ENCODE measurements at places on chromosomes 6 and 20. TPM values are rescaled to one million over a fixed set of nuclear protein-coding genes. Genes with fewer than 3 reads are reported as not detected.
A peak's percentile ranks its signal among the peaks of the same experiment; 100 is the strongest.

GRCh38 chr6:131728296-131728939 is 17.6 kb upstream of the CTAGE9 start:
- H3K36me3 ChIP-seq: no peaks in the 10 kb centered on the region
- H3K27me3 ChIP-seq: no peaks in the 10 kb centered on the region
- H3K4me3 ChIP-seq: no peak overlapping the region
- no peak overlapping the region for H3K27ac ChIP-seq

SIRPA gene
- 3.0 TPM for total RNA-seq

DNA sequence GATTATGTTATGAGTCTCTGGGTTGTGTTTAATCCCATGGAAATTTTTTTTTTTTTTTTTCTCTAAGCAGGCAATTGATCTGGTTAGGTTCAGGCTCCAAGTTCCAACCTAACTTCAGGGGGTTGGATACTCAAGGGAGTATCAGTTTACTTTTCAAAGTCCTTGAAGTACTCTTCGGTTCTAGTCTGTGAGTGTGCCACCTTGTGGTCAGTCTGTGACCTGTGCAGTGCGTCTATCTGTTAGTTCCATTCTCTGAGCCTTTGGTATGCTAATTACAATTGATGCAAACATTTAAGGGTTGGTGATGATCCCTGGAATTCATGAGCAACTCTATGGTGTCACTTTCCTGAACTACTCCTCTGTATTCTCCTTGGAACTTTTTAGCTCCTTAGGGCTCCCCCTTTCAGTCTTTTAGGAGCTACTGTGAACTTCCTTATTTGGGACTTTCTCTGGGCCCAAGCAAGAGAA is 342.0 kb downstream of the SOX4 start:
- DNase-seq: no peak
- no peaks in the 10 kb centered on the region for H3K4me1 ChIP-seq
- no peak overlapping the region for H3K4me3 ChIP-seq
- H3K36me3 ChIP-seq: peaks cover 31% of the 10 kb centered on the region

CLPSL1 gene
- total RNA-seq: not detected

DNA sequence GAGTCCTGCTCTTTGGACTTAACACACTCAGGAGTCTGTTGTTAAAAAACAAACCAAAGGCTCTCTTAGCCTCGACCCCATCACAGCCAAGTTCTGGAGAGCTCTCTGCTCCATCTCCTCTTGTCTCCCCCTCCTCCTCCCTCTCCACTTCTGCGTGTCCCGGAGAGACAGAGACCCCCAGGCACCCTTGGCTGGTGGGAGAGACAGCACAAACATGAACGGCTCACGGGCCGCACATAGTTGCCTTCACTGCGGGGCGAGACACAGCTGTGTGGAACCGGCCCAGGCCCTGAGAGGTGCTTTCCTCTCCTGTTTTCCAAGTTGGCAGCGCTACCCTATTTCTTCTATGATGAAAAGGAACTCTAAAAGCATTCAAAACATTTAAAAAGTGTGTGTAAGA is 23.3 kb upstream of the MYT1 start:
- no peak overlapping the region for H3K4me3 ChIP-seq
- H3K27ac ChIP-seq: no peak overlapping the region
- no peaks in the 10 kb centered on the region for H3K36me3 ChIP-seq

EDN3 gene
- 1.1 TPM for total RNA-seq

- no peak overlapping the region for H3K27ac ChIP-seq
- no peaks in the 10 kb centered on the region for H3K4me1 ChIP-seq
- no peak for DNase-seq
- peaks cover 8% of the 10 kb centered on the region for H3K27me3 ChIP-seq
- H3K4me3 ChIP-seq: no peak overlapping the region
- H3K36me3 ChIP-seq: no peaks in the 10 kb centered on the region
Measured at GRCh38 chr20:36392989-36393388, 86.8 kb downstream of the DLGAP4 start.

PRKN gene
- 0.71 TPM for total RNA-seq

GRCh38 chr6:27650620-27651370 is 177.9 kb upstream of the ZNF184 start:
- H3K27ac ChIP-seq: no peak overlapping the region
- no peak for DNase-seq
- no peaks in the 10 kb centered on the region for H3K4me1 ChIP-seq
- peaks cover 5% of the 10 kb centered on the region for H3K27me3 ChIP-seq
- no peaks in the 10 kb centered on the region for H3K36me3 ChIP-seq
- H3K4me3 ChIP-seq: no peak overlapping the region

GRCh38 chr20:14848806-14849205 is 511.4 kb upstream of the FLRT3 start:
- H3K4me3 ChIP-seq: no peak overlapping the region
- H3K27me3 ChIP-seq: no peaks in the 10 kb centered on the region
- no peaks in the 10 kb centered on the region for H3K4me1 ChIP-seq
- no peak for DNase-seq
- H3K27ac ChIP-seq: no peak overlapping the region
- no peaks in the 10 kb centered on the region for H3K36me3 ChIP-seq

GRCh38 chr20:43691928-43692524 is 25.1 kb downstream of the MYBL2 start:
- no peaks in the 10 kb centered on the region for H3K27me3 ChIP-seq
- H3K36me3 ChIP-seq: peaks cover 22% of the 10 kb centered on the region
- H3K4me3 ChIP-seq: no peak overlapping the region
- no peak overlapping the region for H3K27ac ChIP-seq
- DNase-seq: peak; percentile 59
- H3K4me1 ChIP-seq: no peaks in the 10 kb centered on the region

DNA sequence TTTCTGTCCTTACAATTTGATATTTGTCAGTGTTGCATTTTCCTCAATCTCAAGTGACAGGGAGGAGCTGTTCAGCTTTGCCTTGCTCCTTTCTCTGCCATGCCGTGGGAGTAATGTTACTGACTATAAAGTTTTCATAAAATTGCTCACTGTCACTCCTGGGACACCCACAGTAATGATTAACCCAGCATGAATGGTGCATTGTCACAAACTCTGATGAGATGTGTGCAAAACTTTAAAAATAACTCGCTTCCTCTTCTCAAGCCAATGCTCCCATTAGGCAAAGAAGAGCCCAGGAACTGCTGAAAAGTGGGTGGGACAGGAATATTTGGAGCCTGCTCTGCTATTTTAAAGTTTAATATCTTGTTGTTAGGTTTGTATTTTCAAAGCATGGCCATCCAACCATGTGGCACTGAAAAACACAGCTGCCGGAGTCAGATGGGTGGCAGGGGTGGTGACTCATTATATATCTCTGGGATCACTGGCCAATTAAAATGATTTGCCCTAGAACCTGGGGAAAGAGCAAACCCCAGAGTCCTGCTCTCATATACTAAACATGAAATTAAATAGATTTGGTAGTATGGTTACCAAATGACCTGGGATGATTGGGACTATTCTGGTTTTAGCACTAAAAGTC is 260.1 kb downstream of the BTBD3 start:
- no peaks in the 10 kb centered on the region for H3K36me3 ChIP-seq
- H3K27me3 ChIP-seq: no peaks in the 10 kb centered on the region
- H3K27ac ChIP-seq: no peak overlapping the region
- H3K4me1 ChIP-seq: no peaks in the 10 kb centered on the region
- H3K4me3 ChIP-seq: no peak overlapping the region

- H3K4me1 ChIP-seq: no peaks in the 10 kb centered on the region
- H3K27ac ChIP-seq: no peak overlapping the region
- H3K36me3 ChIP-seq: no peaks in the 10 kb centered on the region
- DNase-seq: no peak
Measured at GRCh38 chr20:24658920-24659660, 189.7 kb downstream of the SYNDIG1 start.

DNA sequence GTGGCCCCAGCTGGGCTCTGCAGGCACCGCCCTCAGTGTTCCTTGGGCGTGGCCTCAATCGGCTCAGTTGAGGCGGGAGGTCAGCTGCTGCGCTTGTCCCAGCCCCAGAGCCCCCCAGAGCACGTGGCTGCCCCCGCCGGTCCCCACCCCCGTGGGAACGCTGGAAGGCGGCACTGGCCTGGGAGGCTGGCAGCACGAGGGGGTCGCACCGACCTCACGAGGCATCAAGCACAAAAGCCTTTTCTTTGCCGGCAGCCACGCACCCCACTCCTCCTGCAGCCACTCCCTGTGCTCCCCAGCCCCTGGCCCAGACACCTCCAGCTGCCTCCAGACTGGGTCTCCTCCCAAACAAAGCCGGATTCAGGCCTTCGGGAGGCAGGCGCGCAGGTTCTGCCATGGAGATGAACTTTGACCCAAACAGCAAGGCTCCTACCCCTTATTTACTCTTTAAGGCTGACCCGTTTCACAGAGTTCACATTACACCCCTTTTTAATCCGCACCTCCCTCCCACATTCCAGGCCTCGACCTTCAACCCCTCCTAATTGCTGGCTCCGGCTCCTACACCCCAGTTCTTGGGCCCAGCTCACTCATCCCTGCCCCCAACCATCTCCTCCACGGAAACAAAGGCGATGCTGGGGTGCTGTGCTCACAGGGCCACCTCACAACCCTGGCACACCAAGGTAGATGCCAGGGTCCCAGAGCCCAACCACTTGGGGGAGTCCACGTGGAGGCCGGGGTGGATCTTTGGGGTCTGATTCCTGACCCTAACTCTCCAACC is 111.7 kb downstream of the NOL4L start:
- H3K4me1 ChIP-seq: peaks cover 19% of the 10 kb centered on the region
- DNase-seq: no peak
- peaks cover 52% of the 10 kb centered on the region for H3K36me3 ChIP-seq
- no peaks in the 10 kb centered on the region for H3K27me3 ChIP-seq
- H3K4me3 ChIP-seq: no peak overlapping the region

- no peaks in the 10 kb centered on the region for H3K4me1 ChIP-seq
- H3K27ac ChIP-seq: no peak overlapping the region
- H3K27me3 ChIP-seq: peaks cover 82% of the 10 kb centered on the region
- H3K36me3 ChIP-seq: no peaks in the 10 kb centered on the region
- no peak overlapping the region for H3K4me3 ChIP-seq
Measured at GRCh38 chr6:149951626-149952025, 9.8 kb downstream of the ULBP2 start.

- H3K27ac ChIP-seq: no peak overlapping the region
- DNase-seq: no peak
- no peak overlapping the region for H3K4me3 ChIP-seq
- no peaks in the 10 kb centered on the region for H3K27me3 ChIP-seq
- no peaks in the 10 kb centered on the region for H3K4me1 ChIP-seq
Measured at GRCh38 chr6:156583083-156583482, 194.1 kb upstream of the ARID1B start.

DNA sequence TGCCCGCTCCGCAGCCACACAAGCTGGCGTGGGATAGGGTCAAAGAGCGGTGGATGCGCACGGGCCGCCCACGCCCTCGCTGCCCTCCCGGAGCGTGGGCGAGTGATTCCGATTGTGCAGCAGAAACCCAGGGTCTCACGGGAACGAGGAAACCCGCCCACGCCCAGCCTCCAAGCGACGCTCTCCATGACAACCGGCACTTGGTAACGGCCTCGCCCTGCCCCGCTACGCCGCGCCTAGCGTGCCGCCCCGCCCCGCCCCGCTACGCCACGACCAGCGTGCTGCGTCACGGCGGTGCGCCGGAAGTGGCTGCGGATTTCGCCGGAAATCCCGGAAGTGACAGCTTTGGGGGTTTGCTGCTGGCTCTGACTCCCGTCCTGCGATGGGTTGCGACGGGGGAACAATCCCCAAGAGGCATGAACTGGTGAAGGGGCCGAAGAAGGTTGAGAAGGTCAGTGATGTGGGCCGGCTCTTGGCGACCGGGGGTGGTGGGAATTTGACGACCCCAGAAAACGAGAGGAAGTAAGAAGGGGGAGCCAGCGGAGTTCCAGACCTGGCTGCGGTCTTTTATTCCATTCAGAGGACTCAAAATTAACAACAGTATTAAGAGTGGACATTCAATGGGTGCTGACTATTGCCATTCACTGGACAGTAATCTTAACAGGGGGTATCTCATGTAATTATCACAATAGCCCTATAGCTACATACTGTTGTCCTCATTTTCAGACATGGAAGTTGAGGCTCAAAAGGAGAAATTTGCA is at the start of gene RTF2:
Gene RTF2, plus strand, starts transcription at position 312 of the 761 bp plus-strand sequence. Its CDS starts 71 bp downstream, at position 383.
- peak within 1 kb of the TSS; percentile 86 for H3K4me3 ChIP-seq
- H3K4me1 ChIP-seq: peaks cover 11% of the 10 kb centered on the region
- peaks cover 8% of the 10 kb centered on the region for H3K36me3 ChIP-seq
- H3K27ac ChIP-seq: peak within 1 kb of the TSS; percentile 71
- peak; percentile 88 for DNase-seq

MTHFD1L gene
- 13.9 TPM for total RNA-seq

RAET1G gene
- not detected for total RNA-seq

DNA sequence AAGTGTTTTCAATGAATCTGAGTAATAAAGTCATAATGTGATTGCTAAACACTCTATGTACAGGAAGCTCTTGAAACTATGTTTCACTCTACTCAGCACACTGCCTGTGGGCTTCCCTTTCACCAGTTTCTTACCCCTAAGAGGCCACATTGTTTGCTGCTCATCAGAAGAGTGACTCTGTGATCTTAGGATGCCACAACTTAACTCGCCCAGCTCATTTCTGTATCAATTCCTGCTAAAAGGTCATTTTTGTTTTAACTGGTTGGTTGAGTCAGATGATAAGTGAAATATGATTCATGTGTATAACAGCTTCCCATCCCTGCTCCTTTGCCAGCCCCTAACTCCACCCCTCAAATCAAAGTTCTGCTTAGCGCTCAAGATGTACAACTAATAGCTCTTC is 9.8 kb upstream of the NDUFAF4 start:
- H3K4me3 ChIP-seq: no peak overlapping the region
- no peaks in the 10 kb centered on the region for H3K4me1 ChIP-seq
- no peaks in the 10 kb centered on the region for H3K27me3 ChIP-seq
- H3K27ac ChIP-seq: no peak overlapping the region
- no peak for DNase-seq

DNA sequence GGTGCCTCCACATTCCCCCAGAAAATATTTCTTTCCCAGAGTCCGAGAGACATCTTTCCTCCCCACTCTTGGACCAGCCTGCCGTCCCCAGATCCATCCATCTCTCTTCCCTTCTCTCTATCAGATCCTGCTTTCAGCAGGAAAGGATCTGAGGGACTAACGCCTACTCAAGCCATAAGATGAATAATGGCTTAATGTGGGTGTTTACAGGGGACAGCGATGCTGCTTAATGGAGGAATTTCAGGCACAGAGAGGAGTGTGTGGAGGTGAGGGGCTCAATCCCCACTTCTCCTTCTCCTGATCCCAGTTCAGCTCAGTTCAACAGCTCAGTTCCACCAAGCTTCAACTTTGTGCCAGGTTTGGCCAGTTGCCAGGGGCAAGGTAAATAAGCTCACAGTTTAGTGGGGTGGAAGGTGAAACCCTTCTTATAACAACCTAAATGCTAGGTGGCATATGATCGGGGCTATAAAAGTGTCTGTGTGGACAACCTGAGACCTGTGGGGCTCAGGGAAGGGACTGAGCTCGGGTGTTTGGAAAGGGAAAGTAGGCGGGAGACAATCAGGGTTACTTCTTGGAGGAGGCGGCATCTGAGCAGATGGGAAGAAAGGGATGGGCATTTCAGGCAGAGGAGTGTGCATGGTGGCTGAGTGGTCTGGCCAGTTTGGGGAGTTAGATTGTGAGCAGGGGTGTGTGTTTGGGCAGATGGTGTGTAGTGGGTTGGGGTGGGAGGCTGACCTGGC is 55.8 kb downstream of the CDH22 start:
- no peaks in the 10 kb centered on the region for H3K36me3 ChIP-seq
- no peak overlapping the region for H3K4me3 ChIP-seq
- no peak for DNase-seq
- no peak overlapping the region for H3K27ac ChIP-seq

GRCh38 chr6:71335544-71335943 is 46.9 kb downstream of the OGFRL1 start:
- no peak for DNase-seq
- H3K4me1 ChIP-seq: no peaks in the 10 kb centered on the region
- no peaks in the 10 kb centered on the region for H3K27me3 ChIP-seq
- no peak overlapping the region for H3K27ac ChIP-seq
- H3K4me3 ChIP-seq: no peak overlapping the region

- no peaks in the 10 kb centered on the region for H3K36me3 ChIP-seq
- no peak for DNase-seq
- H3K4me3 ChIP-seq: no peak overlapping the region
- H3K27ac ChIP-seq: no peak overlapping the region
- no peaks in the 10 kb centered on the region for H3K27me3 ChIP-seq
- H3K4me1 ChIP-seq: no peaks in the 10 kb centered on the region
Measured at GRCh38 chr6:107318100-107318736, 141.1 kb downstream of the PDSS2 start.
